ENCODE measurements at places on chromosomes 3 and 15. TPM values are rescaled to one million over a fixed set of nuclear protein-coding genes. Genes with fewer than 3 reads are reported as not detected.

Gene ARGFX
- total RNA-seq: not detected

GRCh38 chr3:175316799-175317198, 457.7 kb downstream of the NAALADL2 start:
- DNase-seq: no peak

Gene C2CD4B
- 2.5 TPM for total RNA-seq

GRCh38 chr3:117660941-117661817, 951.6 kb downstream of the TUSC7 start:
- DNase-seq: no peak

DNA sequence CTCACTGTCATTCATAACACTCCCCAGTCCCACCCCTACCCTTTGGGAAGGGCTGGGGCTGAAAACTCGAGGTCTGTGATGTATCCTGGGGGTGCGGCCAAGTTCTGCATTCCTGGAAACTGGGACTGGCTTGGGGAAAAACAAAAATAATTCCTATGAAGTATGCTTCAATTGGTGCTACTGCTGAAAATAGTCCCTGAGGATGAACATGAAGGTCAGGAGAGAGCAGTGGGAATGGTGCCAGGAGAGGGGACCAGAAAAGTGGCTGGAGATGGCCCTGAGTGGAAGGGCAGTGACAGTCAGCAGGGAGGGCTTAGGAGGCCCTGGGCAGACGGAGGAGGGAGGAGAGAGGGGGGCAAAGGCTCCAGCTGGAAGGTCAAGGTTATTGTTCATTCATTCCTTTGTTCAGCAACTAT, 4.8 kb upstream of the ISLR start:
- no peak for DNase-seq

- DNase-seq: no peak
These were observed 53.3 kb downstream of the GJD2 start for GRCh38 chr15:34701536-34701935.

Gene PSTPIP1
- total RNA-seq: 54.6 TPM

- no peak for DNase-seq
These were observed 17.4 kb downstream of the PTPN23 start for GRCh38 chr3:47398228-47398627.

Gene GRAMD1C
- 1.4 TPM for total RNA-seq

Gene CPNE9
- not detected for total RNA-seq

Gene USP50
- total RNA-seq: 1.5 TPM

Gene PRC1
- total RNA-seq: 15.3 TPM

Gene PPIB
- total RNA-seq: 235 TPM

Gene SCAMP5
- total RNA-seq: 6.9 TPM

Gene CMTM6
- 67.8 TPM for total RNA-seq

DNA sequence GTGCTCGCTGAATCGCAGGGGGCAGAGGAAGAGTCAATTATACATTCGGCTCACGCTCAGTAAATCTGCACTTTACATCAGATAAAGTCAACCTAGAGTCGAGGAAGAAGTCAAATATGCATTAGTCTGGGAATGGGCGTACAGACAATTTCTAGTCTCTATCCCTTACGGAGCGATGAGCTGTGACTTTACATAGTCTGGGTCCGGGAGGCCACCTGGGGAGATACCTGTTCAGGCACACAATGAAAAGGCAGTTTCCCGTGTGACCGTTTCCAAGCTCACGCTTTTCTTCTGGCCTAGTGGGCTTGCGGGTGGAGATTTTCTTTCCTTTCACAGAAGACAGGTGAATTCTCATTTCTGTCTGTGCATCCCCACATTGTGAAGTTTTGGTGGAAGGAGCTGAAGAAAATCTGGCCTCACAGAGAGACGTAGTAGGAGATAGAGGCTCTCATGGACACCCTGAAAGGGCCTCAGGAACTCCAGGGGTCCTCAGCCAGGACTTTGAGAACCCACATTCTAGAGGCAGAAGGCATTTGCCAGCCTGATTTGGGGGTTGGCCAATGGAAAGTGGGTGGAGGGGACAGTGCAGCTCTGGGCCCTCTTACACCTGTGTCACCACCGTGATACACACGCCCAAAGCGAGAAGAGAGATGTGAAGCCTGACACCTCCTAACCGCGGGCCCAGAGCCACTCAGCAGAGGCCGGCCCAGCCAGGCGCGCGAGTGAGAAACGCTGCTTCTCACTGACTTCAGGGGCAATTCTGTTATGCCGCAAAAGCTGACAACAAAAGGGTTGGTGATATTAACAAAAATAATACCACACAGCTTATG, 10.7 kb upstream of the OCA2 start:
- no peak for DNase-seq

GRCh38 chr15:28003302-28004037, 95.6 kb downstream of the OCA2 start:
- no peak for DNase-seq

Gene CAV3
- not detected for total RNA-seq

DNA sequence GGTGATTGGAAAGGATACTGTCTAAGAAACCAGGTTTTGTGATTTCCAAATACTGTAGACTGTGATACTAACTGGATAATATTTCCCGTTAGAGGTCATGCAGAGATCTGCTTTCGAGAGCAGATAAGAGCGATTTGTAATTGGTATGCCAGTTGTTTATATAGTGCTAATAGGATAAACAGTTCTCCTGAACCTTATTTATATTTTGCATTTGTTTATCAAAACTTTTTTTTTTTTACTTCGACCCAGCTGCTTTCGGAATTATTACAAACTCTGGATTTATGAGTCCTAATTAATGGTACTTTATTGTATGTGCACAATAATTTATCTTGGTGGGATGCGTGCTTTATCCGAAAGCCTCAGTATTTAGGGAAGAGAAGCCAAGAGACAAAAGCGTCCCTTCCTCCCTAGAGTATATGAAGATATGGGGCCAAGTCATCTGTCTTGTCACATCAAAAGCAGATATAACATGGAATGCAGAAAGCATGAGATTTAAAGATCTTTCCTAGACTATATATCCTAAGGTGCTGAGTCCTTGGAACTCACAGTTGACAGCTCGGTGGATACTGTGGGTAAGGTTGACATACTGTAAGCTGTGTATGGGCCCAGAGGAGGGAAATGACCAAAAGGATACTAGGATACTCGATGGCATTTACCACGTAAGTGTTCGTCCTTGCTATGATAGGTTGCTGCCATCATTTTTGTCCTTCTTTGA, 62.2 kb downstream of the SMAD6 start:
- no peak for DNase-seq

DNA sequence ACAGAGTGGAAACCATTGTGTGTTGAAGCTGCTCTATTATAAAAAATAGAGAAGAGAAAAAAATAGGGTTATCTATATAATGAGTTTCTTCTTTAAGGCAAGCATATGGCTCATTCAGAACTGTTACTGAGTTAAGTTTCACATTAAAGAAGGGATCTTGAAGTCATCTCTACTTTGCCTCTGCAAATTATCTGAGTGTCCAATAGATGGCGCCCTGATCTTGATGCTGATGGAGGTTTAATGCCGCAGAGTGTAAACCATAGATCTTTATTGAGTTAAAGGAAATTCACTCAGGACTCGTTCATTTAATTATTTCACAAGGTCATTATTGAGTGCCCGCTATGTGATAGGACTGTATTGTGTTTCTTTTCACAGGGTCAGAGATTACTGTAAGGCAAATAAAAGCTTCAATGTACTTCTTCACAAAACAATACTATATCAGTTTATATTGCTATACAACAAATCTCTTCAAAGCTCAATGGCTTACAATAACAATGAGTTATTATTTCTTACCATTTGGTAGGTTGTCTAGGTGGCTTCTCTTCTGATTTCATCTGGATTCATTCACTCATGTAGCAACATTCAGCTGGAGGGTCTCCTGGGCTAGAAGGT, 171.4 kb downstream of the NSUN3 start:
- no peak for DNase-seq

Gene TAGLN3
- total RNA-seq: not detected

DNA sequence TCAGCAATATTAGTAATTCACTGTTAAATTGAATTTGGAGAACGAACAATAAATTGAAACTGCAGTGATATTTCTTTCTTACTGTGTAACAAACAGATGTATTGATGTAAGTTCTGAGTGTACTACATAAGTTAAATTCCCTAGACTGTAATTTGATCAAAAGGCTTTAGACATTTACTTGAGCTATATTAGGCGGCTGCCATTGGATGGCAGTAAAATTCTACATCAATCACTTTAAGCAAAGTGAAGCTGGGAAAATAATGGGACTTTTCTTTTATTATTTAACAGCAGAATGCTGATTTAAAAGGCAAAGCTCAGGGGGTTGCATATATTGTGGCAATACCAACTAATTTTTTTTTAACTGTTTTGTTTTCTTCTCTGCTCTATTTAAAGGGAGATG, 212.6 kb upstream of the PLSCR5 start:
- no peak for DNase-seq

Gene CPN2
- total RNA-seq: not detected

Gene CFAP44
- 13.4 TPM for total RNA-seq

Gene BLM
- 1.2 TPM for total RNA-seq

DNA sequence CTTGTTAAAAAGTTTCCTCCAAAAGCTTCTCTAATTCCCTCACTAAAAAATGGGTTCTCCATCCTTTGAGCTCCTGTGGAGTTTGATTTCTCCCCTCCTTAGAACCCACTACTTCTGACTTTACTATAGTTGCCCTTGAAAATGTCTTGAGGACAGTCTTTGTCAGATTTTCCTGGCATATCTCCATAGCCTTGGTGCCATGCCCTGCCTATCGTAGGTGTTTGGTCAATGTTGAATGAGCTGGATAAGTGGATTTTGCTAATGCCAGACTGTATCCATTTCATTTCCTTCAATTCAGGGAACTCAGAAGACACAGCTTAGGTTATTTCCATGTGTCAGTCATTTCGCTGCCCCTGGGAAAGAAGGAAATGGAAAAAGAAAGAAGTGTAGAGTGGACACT, 40.6 kb downstream of the TMEM266 start:
- no peak for DNase-seq

Gene C2CD4A
- total RNA-seq: under 0.01 TPM

Gene KY
- total RNA-seq: not detected

Gene ZNF660
- total RNA-seq: 3.7 TPM

- DNase-seq: no peak
These were observed 102.9 kb downstream of the ARNT2 start for GRCh38 chr15:80507131-80507530.

DNA sequence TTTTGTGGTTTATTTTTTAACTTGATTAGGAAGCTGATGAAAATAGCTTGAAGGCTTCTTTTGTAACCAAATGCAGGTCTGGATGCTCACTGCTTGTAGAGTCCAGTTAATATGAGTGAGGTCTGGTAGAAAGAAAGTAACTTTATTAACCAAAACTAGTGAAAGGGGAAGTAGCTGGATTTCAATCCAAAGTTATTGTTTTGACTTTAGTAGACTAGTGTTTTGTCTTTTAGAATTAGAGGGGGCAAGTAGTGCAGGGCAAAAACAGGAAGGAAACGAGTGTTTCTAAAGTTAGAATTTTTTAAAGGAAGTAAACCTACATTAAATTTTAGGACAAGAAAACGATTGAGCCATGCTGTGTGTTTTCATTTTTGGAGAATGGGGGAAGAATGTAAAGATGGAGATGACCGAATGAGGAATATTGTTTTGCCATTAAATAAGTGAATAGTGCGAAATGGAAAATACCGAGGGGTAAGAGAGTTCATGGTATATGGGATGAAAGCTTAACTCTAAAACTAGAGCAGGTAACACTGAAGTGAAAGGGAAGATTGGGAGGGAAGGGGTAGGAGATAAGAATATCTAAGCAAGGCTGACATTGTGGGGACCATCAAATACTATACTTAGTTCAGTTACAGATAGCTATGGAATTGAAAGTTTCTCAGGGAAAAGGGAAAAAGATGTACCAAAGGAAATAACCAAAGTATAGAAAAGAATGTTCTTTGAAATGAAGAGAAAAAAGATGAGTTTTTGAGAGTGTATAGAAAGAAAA, 40.0 kb downstream of the USP3 start:
- DNase-seq: no peak

- no peak for DNase-seq
These were observed 149.5 kb downstream of the GREM1 start for GRCh38 chr15:32867313-32867626.

DNA sequence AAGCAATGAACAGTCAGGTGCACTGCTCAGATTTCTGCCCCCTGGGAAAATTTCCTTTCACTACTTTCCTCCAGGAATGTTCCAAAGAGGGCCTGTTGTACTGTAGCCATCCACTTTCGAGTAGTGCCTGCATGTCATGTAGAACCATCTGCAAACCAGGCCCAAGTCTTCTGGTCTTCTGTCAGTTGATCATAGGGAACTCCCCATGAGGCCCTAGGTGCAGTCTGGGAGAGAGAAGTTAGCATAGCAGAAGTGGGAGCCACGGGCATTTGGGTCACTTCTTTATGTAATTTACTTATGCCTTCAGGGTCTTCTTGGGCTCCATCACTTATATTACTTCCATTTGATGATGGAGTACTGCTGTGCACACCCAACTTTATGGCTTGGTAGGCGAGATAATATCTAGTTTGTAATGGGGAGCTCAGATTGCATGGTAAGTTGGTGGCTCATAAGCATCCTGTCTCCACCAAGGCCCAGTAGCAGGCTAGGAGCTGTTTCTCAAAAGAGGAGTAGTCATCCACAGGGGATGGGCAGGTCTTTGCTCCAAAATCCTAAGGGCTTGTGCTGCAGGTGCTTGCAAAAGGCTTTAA, 151.4 kb downstream of the NFKBIZ start:
- no peak for DNase-seq

DNA sequence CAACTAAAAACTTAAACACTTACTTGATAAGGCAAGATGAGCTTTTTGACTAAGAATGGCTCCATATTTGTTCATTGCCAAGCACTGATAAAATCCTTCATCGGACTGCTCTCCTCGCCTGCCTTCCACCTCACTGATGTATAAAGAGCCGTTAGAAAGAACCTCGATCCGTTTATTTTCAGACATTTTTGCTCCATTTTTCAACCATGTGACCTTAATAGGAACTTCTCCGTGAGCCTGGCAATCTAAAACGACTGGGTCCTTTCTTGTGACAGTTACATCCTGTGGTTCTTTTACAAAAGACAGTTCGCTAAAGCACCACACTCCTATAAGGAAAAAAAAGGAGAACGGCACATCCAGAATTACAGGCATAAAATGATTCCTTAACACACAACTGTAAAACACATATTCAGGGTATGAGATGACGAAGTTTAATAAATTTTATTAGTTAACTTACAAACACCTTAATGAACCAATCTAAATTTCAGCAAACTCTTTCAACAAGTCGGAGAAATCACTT, 2.5 kb downstream of the PRTG start:
- DNase-seq: no peak
